ENCODE measurements at places on chromosomes 13 and 19.

DNA sequence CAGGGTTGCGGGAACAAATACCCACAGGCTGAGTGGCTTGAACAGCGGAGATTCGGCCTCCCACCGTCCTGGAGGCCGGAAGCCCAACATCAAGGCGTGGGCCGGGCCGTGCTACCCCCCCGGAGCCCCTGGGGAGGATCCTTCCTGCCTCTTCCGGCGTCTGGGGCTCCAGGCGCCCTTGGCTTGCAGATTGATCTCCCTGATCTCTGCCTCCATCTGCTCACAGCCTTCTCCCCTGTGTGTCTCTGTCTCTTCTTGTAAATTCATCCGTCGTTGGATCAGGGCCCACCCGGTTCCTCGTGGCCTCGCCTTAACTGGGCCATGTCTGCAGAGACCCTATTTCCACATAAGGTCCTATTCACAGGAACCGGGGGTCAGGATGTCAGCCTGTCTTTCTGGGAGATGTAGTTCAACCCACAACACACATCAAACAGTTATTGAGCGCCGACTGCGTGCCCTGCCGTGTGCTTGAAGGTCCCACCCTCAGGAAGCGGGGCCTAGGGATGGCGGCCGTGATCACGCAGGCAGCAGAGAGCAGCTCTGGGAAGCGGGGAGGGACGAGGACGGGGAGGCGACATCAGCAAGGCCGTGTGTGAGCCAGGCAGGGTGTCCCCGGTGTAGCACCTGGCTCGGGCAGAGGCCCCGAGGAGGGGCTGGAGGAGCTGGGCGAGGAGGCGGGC lies 21.3 kb downstream of the HCN2 start:
- peak; percentile 28 for DNase-seq

DNA sequence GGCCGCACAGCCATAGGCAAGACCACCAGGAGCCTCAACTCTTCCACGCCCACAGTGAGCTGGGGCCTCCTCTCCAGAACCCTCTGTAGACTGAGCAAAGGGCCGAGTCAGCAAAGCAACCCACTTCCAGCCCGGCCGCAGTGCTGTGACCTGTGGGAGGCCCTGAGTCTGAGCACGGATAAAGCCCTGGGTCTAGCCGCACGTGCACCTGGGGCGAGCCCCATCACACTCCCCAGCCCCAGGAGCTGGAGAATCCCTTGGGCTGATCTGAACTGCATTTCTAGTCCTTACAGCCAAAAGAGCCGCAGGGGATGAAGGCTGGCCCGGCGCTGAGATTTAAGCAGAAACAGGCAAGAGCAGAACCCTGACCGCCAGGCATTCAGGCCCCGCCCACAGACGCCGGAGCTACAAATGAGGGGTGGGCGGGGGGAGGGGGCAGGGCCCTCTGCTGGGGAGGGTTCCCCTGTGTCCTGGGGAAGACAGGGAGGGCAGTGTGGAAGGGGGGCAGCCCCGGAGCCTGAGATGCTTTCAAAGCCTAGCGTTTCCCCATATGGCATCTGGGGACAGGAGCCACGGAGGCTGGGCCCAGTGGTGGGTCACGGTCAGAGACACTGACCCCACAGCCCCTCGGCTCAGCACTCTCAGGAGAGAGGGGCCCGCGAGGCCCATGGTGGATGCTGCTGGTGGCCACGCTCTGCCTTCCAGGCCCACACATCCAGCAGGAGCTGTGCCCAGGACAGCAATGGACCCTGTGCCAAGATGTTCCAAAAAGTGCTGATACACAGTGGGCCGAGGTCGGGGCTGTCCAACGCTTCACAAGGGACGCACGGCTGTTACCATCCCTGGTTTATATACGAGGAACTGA lies 4.9 kb downstream of the TMEM259 start:
- no peak for DNase-seq

- DNase-seq = no peak
Measured at GRCh38 chr19:21765151-21765550, 2.2 kb downstream of the ZNF100 start.

DNA sequence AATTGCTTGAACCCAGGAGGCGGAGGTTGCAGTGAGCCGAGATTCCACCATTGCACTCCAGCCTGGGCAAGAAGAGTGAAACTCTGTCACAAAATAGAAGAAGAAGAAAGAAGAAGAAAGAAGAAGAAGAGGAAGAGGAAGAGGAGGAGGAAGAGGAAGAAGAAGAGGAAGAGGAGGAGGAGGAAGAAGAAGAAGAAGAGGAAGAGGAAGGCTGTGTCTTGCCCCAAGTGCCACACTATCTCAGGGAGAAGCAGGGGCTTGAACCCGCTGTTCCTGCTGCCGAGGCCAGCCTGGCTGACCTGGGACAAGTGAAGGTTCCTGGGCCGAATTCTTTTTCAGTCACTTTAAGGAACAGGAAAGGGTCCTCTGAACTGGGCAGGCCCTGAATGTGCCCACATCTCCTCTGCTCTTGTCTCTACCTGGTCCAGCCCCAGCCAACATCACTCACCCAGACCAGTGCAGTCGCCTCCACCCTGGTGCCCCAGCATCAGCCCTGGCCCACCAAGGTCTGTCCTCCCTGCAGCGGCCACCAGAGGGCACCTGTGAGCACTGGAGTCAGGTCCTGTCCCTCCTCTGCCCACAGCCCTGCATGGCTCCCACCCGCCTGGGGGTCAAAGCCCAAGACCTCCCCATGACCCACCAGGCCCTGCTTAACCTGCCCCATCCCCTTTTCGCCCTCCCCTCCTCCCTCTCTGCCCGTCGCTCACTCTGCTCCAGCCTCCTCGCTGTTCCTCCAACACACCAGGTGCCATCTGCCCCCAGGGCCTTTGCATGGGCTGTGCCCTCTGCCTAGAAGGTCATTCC lies 20.0 kb downstream of the TICAM1 start:
- DNase-seq = peak; percentile 83

DNA sequence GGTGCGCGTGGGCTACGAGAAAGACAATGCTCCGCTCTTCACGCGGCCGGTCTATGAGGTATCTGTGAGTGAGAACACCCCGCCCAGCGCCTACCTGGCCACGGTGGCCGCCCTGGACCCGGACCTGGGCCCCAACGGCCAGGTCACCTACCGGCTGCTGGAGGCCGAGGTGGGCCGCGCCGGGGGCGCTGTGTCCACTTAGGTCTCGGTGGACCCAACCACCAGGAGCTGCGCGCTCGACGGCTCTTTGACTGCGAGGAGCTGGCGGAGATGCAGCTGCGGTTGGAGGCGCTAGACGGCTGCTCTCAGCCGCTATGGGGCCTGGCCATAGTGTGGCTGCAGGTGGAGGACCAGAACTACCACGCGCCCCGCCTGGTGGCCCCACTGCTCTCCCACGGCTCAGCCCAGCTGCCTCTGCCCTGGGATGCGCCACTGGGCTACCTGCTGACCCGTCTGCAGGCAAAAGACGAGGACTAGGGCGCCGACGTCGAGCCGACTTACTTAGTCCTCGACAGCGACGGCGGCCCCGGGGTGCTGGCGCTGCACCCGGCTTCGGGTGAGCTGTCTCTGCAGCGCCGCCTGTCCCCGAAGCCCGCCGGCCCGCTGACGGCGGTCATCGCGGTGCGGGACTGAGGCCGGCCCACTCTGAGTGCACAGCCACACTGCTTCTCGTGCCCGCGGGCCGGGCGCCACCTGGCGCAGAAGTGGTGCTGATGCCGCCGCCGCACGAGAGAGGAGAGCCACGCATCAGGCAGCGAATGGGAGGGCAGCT lies 173.0 kb downstream of the OLFM4 start:
- no peak for DNase-seq

GRCh38 chr19:28307487-28307886 lies 905.5 kb downstream of the UQCRFS1 start:
- no peak for DNase-seq

GRCh38 chr13:93284064-93284463 lies 57.5 kb downstream of the GPC6 start:
- no peak for DNase-seq

DNA sequence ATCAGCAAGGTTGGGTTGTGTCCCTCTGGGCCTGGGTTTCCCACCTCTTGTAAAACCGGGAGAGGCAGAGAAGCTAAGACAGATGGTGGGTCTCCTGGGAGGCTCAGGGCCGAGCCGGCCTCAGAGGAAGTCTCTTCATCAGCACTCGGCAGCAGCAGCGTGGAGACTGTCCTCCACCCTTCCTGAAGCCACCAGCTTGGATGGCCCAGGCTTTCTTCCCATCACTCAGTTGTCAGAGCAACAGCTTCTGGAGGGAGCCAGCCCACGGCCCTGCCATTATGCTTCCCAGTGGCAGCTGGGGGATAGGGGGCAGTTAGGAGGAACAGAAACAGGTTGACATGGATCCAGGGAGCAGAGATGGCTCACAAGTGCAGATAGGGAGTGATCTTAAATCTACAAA lies 191.0 kb downstream of the KATNAL1 start:
- no peak for DNase-seq

DNA sequence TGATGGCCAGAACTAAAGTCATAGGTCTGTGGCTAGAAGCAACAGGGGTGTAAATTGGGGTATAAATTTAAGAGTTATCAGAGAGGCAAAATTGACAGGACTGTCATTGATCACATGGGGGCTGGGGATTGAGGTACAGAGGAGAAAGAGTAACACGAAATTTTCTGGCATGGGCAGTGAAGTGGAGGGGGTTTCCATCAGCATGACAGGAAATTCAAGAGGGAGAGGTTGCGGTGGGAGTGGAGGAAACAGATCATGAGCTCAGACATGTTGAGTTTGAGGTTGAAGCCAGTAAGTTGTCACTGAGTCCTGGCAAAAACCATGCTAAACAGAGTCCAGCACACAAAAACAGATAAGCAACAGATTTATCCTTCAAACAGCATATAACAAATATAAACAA lies 192.1 kb upstream of the TSC22D1 start:
- peak; percentile 21 for DNase-seq

DNA sequence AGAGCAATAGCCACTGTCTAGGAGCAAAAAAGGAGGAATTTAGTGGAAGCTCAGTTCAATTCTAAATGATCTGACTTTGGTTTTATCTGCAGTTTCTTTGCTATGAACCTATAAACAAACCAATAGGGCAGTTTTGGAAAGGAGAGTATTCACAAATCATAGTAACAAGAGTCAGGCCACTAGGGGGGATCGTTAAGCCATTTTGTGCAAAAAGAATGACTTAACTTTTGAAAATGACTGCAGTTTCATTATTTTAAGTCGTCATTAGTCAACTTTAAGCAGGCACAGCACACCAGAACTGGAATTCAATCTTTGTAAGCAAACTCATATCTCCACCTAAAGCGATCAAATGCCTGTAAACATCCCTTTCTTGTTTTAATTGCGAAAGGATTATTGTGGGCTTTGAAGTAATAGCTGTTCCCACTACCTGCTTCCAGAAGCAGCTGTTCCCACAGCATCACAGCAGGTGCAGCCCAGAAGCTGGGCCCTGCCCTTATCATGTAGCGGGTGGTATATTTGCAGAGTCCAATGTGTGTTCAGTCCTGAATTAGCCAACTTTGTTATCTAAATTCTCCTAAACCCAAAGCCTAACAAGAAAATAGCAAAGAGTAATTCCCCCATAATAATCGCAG lies 51.5 kb downstream of the SOX21 start:
- DNase-seq = no peak

DNA sequence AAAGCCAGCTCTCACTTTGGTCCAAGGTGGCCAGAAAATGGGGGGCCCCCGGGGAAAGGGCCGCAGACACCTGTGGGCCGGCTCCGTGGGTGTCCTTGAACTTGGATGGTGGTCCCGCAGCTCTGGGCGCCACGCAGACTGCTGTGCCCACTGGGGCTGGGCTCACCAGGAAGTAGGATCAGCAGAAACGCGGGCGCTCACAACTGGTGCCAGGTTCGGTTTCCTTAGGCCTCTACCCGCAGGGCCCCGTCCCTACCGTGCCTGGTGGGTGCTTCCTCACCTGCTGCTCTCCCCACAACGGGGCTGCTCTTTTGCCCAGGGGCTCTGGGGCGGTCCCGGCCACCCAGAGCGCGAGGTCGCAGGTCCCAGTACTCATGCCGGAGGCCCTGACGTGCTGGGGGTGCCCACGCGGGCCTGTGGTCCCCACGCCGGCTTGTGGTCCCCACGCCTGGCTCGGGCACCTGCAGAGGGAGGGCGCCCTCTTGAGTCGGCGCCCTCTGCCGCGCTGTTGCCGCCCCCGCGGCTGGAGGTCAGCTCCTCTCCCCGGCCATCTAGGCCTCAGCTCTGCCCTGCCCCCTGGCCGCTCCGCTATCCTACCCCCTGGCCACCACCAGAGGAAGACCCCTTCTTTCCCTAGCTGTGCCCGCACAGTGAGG lies 1303.6 kb downstream of the UQCRFS1 start:
- DNase-seq = no peak

- no peak for DNase-seq
Measured at GRCh38 chr19:49217382-49217781, 59.8 kb downstream of the TRPM4 start.

DNA sequence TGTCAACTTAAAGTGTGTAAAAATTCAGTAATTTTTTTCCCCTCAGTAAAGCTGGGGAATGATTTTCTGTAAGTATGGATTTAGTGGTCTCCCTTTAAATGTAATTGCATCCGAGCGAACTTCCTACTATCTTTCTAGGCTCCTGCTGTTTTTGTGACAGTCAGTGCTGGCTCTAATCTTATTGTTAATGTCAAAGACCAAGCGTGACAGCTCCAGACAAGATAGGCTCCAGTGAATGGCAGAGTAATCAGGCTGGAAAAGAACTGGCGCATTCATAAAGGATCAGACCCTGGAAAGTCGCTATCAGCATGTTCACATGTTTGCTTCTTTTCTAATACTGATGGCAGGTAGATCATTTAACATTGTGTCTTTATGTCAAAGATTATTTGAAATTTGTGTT lies 908.0 kb upstream of the ATXN8OS start:
- DNase-seq = no peak

- DNase-seq = no peak
Measured at GRCh38 chr19:28417361-28417760, 795.6 kb downstream of the UQCRFS1 start.

DNA sequence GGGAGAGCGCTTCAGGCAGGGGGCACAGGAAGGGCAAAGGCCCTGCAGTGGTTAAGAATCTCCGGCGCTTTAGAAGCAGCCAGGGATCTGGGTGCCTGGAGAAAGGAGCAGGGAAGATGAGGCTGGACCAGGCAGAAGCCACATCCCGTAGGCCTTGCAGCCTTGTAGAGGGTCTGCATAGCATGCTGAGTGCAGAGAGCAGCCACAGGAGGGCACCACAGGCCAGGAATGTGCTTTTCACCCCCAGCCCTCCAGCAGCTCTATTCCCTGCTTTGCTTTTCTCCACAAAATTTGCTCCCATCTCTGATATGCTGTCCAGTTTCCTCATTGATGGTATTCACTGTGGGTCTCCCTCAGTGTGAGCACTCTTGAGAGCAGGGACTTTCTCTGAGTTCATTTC lies 5.7 kb downstream of the WDR62 start:
- no peak for DNase-seq

GRCh38 chr19:17847538-17848366 lies at the start of gene JAK3:
Gene JAK3, minus strand, starts transcription at chr19:17847982. Its CDS starts 3,565 bp downstream, at chr19:17844417.
- DNase-seq = peak; percentile 84

GRCh38 chr13:80100636-80101035 lies 240.3 kb downstream of the SPRY2 start:
- DNase-seq = no peak

GRCh38 chr13:97460853-97461252 lies 26.9 kb downstream of the RAP2A start:
- no peak for DNase-seq

- DNase-seq = no peak
Measured at GRCh38 chr13:20415306-20415679, 110.4 kb downstream of the CRYL1 start.
